Effector memory CD8-positive, alpha-beta T cell (primary cell): ENCODE measurements at places on chromosomes 3 and 15.

DNA sequence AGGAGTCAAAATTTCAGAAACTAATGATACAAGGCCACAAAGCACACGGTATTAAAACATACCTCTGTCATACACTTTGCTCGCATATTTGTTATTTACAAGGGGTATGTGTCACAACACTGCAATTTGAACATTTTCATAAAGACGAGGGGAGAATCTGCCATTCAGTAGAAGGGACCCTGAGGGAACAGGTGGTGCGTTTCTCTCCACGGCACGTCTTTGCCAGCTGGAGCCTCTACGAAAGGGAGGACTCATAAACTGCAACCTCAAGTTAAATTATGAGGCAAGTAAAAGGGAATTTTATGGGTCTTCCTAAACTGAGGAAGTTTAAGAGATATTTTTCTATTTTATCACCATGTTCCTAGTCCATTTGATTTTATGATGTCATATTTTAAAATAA, 19.1 kb downstream of the ATP10A start:
- DNase-seq: no peak

- DNase-seq: no peak
Observed at GRCh38 chr3:186487819-186488218, 56.4 kb downstream of the CRYGS start.

DNA sequence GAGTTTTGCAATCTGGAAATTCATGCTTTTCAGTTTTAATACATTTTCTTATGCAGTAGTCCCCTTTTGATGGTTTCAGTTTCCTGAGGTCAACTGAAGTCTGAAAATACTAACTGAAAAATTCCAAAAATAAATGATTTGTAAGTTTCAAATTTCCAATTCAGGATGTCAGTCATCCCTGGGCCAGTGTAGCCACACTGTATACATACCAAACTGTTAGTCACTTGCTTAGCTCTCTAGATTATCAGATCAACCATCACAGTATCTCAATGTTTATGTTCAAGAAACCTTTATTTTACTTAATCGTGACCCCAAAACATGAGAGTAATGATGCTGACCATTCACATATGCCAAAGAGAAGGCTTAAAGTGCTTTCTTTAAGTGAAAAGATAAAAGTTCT, 715.5 kb downstream of the GBE1 start:
- no peak for DNase-seq

DNA sequence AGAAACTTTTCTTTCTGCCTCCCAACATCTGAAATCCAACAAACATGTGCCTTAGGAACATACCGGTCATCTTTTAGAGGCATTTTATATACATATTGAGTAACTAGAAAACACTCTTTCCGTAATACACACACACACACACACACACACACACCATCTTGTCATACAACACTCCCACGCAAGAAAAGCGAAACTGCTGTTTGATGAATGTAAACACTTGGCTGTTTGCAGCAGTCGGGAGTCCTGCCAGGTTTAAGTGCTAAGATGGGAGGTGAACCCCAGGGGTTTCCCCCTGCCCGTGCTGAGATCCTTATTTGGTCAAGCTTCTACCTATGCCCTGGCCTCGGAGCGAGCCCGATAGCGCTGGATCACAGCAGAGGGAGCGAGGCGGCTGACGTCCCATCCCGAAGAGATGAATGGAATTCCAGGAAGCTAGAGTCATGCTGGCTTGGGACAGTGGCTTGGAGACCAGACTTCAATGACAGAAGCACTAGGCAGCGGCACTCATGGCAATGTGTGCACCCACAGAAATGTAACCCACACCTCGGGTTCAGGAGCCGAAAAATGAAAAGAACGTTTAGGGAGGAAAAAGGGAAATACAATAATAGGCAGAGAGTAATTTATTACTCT, 1.3 kb upstream of the THBS1 start:
- DNase-seq: no peak

DNA sequence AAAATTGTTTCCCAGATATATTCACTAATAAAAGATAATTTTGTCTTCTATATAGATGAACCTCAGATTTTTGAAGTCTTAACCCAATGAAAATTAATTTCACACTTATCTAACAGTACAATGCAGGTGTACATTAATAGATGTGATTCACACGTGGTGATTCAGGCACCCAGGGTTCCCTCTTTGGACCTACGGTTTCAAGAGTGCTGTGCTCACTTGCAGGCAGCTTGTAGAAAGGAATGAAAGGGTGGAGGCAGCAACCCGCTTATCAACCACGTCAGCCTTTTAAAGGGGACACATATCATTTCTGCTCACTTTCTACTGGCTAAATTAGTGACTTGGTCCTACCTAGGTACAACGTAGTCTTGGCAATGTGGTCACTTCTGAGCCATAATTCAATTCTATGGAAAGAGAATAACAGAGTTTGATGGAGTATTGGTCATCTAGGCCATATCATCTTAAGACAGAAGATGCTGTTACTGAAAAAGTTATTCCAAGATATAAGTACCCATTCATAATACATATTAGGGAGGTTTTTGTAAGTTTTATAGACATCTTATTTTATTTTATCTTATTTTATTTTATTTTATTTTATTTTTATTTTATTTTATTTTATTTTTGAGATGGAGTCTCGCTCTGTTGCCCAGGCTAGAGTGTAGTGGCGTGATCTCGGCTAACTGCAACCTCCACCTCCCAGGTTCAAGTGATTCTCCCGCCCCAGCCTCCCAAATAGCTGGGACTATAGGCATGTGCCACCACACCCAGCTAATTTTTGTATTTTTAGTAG, 37.9 kb downstream of the ACP3 start:
- no peak for DNase-seq

DNA sequence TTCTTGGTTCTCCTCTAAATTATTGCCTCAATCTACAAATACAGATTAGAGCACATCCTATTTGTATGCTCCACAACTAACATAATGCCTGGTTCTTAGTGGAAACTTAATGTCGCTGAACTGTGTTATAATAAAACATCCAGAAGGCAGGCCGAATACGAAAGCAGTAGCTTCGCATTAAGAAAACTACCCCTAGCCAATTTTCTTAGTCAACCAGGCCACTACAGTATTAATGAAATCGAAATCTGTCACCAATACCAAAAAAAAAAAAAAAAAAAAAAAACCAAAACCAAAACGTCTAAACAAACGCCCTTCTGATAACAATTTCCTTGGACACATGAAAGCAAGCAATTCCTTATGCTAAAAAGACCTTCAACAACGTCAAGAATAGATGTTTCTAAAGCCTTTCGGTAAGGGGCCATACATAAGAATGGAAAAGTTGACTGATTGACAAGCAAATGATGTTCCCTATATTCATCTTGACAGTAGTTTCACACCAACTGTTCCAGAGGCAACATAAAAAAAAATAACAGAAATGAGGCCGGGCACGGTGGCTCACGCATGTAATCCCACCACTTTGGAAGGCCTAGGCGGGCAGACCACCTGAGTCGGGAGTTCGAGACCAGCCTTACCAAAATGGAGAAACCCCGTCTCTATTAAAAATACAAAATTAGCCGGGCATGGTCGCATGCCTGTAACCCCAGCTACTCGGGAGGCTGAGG, 1.3 kb downstream of the DENND6A start:
- no peak for DNase-seq

DNA sequence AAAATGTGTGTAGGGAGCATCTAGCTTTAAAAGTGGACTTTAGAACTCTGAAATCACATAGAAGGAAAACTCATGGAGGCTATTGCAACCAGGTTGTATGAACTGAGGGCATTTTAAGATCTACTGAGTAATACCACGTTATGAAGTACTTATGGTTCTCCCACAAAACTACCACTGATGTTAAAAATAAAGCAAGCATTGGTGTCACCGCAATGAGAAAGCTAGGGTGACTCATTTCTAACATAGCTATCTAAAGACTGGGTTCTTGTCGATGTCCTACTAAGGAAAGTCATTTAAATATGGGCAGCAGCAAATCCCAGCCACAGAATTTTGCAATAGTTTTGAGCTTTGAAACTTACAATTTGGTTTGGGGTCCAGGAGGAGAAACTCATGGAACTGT, 584.8 kb downstream of the DIPK2A start:
- DNase-seq: no peak

DNA sequence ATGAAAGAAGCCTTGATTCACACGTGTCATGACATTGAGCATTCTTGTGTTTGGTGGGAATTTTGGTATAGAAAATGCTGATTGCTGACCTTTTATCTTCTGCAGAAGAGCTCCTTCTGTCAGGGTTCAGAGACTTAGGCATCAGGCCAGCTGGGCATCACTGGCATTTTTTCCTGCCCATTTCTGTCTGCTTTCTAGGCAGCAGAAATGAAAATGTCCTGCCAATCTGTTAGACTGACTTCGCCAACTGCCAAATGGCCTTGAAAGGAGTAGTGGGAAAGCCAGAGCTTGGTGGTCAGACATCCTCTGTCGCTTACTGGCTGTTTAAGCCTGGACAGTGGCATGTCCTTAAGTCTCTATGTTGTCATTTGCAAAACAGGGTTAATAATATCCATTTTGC, 57.4 kb downstream of the EEFSEC start:
- no peak for DNase-seq

GRCh38 chr3:150414959-150415358, 6.9 kb downstream of the TSC22D2 start:
- DNase-seq: no peak

DNA sequence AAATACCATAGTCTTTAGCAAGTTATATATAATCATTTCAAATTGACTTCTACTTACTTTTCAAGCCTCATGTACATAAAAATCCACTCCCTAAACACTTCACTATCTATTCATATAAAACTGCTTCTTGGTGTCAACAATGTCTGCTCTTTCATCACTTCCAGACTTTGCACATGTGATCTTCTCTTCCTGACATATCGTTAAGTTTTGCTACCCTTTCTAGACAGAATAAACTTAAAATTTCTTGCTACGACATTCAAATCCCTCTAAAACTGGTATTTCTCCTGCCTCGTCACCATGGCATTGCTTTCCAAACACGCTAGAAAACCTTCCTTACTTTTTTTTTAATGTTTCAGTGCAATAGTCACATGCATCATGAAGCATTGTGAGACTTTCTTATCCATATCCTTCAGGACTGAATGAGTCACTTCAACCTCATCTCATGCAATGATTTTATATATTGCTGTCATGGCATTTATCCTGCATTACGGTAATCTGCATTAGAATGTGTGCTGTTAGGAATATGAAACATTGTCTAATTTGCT, 122.8 kb downstream of the GMNC start:
- DNase-seq: no peak

- no peak for DNase-seq
Observed at GRCh38 chr3:175857666-175858270, 998.6 kb downstream of the NAALADL2 start.

DNA sequence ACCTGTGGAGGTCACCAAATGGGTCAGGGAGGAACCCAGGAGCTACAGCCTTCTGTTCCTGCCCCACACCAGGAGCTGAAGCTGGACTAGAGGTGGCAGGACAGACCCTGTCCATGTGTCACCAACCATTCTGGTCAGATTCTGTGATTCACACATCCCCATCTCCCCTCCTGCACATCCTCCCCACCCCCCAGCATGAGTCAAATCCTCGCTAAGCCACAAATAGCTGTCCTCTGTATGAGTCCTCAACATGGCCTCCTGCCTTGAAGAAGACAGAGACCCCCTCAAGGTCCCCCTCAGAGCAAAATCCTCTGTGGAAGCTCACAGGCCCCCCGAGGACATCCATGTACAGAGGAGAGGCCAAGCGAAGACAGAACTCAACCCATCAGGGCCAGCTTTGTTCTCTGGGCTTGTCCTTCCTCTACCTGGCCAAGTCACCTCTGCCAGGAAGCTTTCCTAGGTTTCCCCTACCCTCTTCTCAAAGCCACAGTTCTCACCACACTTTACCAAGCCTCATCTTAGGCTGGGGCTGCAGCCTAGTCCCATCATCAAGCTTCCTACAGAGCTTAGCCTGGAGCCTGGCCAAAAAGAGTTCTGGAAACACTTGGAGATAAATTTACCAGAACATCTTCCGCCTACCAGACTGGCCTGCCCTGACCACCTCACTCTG, 17.1 kb downstream of the CACNA2D2 start:
- no peak for DNase-seq

DNA sequence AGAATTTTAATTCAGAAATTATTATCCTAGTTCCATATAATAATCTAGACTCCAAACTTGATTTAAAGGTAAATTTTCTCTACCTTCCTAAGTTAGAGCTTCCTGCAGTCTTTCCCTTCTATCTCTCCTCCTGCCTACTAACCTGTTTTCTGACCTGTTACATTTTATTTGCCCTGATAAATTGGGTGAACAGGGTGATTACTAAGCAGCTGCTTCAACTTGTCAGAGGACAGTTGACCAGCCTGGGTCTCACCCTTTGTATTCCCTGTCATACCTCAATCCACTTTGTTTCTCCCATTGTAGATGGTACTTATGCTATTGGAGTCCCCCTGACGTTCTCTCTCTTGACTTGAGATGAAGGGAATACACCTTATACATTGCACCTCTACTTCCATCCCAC, 28.4 kb upstream of the MYRIP start:
- DNase-seq: no peak

GRCh38 chr3:65490114-65490513, 548.6 kb downstream of the MAGI1 start:
- no peak for DNase-seq

DNA sequence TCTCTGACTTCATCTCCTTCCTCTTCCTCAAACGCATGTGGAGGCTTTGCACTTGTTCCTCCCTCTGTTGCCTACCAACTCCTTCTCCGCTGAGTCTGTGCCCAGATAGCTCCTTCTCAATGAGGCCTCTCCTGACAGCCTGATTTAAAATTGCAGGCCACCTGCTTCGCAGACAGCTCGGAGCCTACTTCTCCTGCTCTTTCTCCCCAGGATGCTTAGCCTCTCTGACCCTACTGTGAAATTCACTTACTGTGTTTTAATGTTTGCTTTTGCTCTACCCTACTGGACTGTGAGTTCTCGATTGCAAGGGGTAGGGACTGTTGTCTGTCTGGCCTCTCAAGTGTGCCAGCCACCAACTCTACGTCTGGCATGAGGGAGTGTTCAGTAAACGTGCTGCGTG, 83.4 kb downstream of the EEFSEC start:
- no peak for DNase-seq

DNA sequence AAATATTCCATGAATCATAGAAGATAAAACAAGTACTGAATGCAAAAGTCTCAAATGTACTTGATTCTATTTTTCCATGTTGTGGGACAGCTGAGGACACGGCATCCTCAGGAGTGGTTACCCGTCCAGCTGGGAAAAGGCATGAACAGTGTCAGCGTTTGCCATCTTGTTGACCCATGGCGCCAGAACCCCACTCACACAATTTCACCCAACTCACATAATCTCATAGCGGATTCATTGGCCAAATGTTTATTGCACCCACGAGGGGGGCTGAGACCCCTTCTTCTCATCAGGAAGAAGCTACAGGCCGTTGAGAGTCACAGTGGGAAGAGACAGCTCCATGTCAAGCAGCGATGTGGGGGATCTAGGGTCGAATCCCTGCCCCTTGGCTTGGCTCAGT, 72.9 kb downstream of the OCA2 start:
- DNase-seq: no peak

DNA sequence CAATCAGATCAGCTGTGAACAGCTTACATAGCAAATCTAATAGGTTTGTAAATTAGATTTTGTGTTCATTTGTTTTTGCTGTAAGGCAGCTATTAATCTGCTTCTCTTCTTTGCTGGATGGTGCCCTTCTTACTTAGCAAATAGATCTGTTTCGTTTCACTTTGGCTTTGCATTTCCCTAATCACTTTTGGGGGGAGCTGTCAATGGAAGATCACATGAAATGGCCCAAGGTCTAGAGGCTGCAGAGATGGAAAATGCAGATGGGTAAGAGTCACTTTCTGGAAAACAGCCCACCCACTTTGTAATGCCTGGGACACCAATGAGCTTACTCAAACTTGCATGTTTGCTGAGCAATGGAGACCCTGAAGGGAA, 36.4 kb downstream of the ST8SIA2 start:
- DNase-seq: no peak

- no peak for DNase-seq
Observed at GRCh38 chr3:140332131-140332530, 345.7 kb upstream of the TRIM42 start.
